T-cell (primary cell): ENCODE measurements at places on chromosomes 4 and X. TPM values are rescaled to one million over a fixed set of nuclear protein-coding genes. Genes with fewer than 3 reads are reported as not detected.
A peak's percentile ranks its signal among the peaks of the same experiment; 100 is the strongest.

The GYG2 gene
- not detected for total RNA-seq

The SRPK3 gene
- total RNA-seq = not detected

The GSX2 gene
- not detected for total RNA-seq

The TBC1D9 gene
- 0.90 TPM for total RNA-seq

The AFF2 gene
- total RNA-seq = 1.7 TPM

The FRAS1 gene
- not detected for total RNA-seq

The PRKG2 gene
- 0.54 TPM for total RNA-seq

DNA sequence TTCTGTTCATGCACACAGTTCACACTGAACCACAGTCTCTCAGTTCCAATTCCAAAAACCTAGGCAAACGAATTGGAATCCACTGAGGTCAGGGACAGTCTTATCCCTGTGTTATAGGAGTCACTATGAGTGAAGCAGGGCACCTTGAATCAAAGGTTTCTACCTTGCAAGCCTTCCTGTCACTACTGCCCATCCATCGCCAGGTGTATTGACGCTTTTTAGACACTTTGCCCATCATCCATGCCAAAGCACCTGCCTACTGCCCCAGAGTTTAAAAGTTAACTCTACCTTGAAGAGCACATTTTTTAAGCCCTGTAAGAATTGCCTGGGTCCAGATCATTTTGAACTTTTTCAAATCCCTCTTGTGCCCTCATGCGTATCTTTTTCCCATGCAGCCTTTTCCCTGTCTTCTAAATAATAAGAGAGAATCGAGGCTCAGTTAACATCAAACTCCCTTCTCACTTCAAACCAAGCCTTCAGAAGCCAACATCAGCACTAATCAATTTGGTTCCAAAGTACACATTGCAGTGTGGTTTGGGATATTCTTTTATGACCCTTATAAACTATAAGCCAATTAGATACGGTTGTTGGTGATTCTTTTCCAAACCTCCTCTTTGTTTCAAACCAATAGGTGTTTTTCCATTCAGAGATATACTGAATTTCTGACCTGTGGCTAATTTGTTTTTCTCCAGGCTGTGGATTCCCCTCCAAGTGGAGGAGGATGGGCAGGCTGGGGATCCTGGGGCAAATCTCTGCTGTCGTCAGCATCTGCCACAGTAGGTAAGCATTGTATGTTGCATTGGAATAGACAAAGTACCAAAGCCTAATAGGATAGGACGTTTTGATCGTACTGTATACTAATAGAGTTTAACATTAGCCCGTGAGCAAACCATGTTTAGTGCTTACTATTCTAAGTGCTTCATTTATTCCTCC, 23.7 kb downstream of the FAM114A1 start:
- DNase-seq = no peak

- DNase-seq = no peak
Measured at GRCh38 chr4:127959794-127960193, 5.2 kb downstream of the MFSD8 start.

- DNase-seq = no peak
Measured at GRCh38 chr4:113993887-113994286, 14.4 kb upstream of the ARSJ start.

- DNase-seq = no peak
Measured at GRCh38 chr4:48901196-48901595, 5.4 kb downstream of the OCIAD2 start.

- no peak for DNase-seq
Measured at GRCh38 chr4:96260064-96260682, 420.3 kb downstream of the PDHA2 start.

DNA sequence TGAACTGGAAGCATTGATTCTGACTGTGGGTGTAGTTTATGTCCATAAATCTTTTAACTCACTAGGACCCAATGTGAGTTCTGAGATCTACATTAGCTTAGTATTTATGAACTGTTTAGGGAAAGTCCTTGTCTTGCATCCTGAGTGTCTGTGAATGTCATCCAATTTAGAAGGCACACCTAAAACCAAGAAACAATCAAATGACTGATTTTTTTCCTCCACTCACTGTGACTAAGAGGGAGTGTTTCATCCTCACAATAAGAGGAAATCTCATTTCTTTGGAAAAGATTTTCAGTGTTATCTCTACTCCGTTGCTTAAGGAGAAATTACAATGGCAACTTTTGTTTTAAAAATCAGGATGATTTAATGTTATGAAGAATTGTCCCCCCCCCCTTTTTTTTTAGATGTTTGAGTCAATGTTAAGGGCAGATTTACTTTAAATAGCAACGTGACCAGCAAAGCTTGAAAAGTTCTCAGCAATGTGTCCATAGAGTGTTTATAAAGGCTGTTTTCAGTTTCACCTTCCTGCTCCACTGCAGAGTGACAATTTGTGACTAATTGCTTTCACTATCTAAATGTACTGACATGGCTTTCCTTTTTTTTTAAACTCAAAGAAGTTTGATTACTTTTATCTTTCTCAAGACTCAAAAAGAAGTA, 173.0 kb downstream of the SPCS3 start:
- DNase-seq = no peak

DNA sequence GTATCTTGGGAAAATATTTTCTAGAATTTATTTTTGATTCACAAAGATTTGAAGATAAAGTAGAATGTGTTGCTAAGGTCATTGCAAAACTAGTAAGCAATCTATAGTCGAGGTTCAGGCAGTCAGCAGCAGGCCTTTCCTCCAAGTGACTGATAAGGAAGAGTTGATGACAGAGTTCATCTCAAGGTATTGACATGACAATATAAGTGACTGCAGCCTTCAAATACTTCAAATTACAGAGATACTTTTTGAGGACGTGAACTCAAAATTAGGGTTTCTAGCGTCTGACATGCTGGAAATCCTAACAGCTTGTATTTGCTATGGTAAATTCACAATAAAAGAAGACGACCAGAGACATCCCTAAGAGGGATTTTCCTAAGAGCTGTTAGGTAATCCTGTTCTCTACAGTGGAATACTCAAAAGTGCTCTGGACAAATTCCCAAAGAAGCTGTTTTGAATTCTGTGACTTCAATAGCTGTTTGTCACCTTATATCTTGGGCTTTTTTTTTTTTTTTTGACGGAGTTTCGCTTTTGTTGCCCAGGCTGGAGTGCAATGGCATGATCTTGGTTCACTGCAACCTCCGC, 7.4 kb downstream of the ARHGAP10 start:
- no peak for DNase-seq

DNA sequence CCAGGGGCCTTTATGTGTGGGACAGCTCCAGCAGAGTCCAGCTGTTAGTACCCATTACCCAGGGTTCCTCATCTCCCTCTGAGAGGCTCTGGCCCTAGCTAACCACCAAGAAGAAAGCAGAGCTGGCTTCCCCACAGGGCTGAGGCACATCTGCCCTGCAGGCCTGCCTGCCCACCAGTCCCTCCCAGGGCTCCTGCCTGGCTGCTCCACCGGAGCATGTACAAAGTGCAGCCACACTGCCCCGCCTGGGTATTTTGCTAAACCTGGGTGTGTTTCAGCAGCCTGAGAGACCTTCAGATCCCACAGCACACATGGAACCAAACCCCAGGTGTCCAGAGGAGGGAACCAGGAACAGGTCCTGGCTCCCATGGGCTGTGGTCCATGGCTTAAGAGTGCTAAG, 500.4 kb upstream of the KLHL4 start:
- DNase-seq = no peak

- peak; percentile 21 for DNase-seq
Measured at GRCh38 chrX:41384051-41384705, 50.2 kb downstream of the DDX3X start.

- DNase-seq = no peak
Measured at GRCh38 chr4:56227301-56227835, 159.9 kb downstream of the AASDH start.

GRCh38 chr4:154542271-154542879, 7.8 kb downstream of the PLRG1 start:
- DNase-seq = no peak

- no peak for DNase-seq
Measured at GRCh38 chr4:112189754-112190153, 41.8 kb upstream of the AP1AR start.

- no peak for DNase-seq
Measured at GRCh38 chrX:136538811-136539210, 6.8 kb downstream of the VGLL1 start.

DNA sequence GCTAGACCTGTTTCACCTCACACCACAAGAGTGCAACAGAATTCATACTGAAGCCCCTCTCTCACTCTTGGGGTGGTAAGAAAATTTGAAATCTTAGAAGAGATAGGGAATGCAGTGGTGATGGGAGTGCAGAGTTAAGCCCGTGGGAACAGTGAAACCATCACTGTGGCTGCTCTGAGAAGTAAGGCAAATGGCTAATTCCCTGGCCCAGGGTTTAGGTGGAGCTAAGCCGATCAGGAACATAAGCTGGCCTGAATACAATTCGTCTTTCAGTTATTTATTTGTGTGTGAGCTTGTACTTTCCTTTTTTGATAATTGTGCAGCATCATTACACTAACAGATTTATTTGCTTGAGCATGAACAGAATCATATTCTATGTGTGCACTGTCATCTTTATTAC, 1070.6 kb downstream of the STPG2 start:
- DNase-seq = no peak

- DNase-seq = no peak
Measured at GRCh38 chr4:185508181-185508580, 27.1 kb downstream of the PDLIM3 start.

GRCh38 chr4:119729835-119730670, 101.4 kb upstream of the PDE5A start:
- DNase-seq = no peak

GRCh38 chrX:40494005-40494404, 86.8 kb upstream of the ATP6AP2 start:
- DNase-seq = no peak

- no peak for DNase-seq
Measured at GRCh38 chr4:33886356-33886755, 2358.0 kb downstream of the ARAP2 start.
